ENCODE measurements at places on chromosomes 16 and 17.

- no peak for DNase-seq
These were observed 606.9 kb upstream of the RBFOX1 start for GRCh38 chr16:6725634-6726331.

DNA sequence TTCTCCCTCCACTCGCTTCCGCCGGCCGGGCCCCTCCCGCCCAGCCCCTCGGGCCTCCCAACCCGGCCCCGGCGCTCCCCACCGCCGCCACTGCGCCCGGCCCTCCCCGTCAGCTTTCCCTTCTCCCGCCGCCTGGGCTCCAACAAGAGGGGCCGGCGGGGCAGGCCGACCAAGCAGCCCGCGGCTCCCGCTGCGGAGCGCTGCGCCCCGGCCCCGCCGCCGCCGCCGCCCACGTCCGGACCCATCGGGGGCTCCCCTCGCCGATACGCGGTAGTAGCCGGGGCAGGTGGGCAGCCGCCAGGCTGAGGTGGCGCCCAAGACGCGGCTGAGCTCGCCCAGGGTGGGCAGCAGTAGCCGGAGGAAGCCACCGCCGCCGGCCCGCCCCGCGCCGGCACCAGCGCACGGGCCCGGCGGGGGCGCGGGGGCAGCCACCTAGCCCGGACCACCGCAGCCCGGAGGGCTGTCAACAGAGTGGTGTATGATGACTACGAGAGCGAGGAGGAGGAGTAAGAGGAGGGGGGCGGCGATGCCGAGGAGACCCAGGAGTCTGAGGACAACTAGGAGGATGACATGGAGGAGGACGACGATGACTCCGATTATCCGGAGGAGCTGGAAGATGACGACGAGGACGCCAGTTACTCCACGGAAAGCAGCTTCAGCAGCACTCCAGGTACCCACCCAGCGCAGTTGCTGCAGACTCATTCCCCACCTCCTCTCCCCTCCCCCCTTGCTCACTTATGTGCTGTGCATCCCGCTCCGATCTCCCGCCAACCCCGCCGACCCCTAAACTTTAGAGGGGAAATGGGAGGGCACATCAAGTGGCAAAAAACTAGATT, 498 bp downstream of the LRRC37B start:
- no peak for DNase-seq

- DNase-seq: no peak
These were observed 7.9 kb upstream of the RNF157 start for GRCh38 chr17:76248013-76248782.

- DNase-seq: no peak
These were observed 6.5 kb upstream of the ABR start for GRCh38 chr17:1186214-1186820.

GRCh38 chr16:74766729-74767128, 7.9 kb downstream of the FA2H start:
- no peak for DNase-seq

DNA sequence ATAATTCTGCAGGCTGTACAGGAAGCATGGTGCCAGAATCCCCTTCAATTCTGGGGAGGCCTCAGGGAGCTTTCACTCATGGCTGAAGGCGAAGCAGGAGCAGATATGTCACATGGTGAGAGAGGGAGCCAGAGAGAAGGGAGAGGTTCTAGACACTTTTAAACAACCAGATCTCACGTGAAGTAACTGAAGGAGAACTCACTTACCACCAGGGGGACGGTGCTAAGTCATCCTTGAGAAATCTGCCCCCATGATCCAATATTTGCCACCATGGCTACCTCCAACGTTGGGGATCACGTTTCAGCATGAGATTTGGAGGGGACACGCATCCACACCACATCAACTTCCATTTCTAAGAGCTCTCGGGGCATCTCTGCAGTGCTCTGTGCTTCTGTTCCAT, 37.4 kb upstream of the GNA13 start:
- no peak for DNase-seq

- DNase-seq: no peak
These were observed 52.8 kb downstream of the B9D1 start for GRCh38 chr17:19309701-19310100.

DNA sequence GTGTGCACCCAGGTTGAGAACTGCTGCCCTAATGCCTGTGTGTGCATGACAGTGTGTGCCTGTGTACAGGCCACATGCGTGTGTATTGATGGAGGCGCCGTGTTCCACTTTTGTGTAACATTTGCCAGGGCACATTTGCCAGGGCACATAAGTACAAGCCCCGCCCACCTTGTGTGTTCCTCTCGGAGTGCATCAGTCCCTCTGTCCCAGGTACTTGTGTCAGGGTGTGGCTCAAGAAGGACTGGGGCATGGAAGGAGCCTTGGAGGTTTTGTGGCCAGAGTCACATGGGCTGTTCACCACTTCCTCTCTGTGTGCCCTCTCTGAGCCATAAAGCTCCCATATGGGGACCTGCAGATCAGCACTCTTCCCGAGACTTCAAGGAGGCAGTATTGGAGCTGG, 73.9 kb downstream of the MRM1 start:
- DNase-seq: no peak

DNA sequence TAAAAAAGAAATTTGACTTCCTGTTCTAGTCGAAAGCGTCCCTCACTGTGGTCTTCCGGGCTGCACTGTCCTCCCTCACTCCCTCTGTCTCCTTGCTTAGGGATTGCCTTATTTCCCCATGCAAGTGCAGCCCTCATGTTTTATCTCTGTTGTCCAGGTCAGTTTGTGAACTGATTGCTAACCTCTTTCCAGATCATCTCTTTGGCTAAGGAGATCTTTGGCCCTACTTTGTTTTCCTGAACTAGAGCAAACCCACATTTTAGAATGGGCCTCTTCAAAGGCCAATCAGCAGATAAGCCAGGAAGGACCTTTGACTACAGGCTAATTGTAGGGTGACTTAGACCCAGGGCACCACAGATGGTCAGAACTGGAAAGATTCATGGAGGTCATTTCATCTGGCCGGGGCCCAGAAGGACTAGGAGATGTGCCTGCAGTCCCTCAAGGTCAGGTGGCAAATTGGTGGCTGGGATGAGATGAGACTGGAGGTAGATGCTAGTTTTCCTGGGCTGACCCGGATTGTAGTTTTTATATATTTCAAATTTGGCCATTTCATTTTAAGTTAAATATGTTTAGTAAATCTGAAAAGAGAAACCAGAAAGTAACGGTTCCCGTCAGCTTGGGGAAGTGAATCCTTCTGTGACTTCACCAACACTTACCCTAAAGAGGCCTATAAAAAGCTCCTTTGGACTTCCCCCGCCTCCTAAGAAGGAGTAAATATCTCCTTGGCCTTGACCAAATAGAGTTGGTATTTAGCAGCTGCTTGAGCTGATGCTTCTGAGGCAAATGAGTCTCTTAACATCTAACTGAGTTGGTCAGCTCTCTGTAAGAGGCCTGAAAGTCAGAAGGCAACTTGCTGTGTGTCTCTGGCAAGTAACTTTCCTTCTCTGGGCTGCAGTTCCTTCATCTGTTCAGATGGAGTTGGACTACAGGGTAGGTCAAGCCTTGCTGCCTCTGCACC, 6.2 kb upstream of the SLC25A19 start:
- no peak for DNase-seq

GRCh38 chr16:79081297-79082066, 519.1 kb downstream of the MAF start:
- DNase-seq: no peak

- DNase-seq: no peak
These were observed 37.6 kb upstream of the ZC3H18 start for GRCh38 chr16:88532434-88533241.

DNA sequence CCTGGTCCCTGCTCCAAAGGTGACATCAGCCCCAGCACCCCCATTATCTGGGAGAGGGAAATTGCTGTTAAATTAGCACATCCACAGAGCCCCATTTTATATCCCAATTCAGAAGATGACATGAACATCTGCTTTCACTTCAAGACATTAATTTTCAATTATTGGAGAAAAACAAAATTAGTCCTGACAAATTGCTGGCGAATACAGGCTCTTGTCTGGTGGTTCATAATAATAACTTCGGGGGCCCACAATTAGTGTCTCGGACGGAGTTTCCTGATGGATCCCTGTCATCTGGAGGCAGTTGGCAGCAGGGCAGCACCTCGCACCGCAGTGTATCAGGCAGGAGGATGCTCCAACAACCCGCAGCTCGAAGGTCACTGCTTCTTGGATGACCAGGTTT, 7.4 kb downstream of the ZNF423 start:
- no peak for DNase-seq

DNA sequence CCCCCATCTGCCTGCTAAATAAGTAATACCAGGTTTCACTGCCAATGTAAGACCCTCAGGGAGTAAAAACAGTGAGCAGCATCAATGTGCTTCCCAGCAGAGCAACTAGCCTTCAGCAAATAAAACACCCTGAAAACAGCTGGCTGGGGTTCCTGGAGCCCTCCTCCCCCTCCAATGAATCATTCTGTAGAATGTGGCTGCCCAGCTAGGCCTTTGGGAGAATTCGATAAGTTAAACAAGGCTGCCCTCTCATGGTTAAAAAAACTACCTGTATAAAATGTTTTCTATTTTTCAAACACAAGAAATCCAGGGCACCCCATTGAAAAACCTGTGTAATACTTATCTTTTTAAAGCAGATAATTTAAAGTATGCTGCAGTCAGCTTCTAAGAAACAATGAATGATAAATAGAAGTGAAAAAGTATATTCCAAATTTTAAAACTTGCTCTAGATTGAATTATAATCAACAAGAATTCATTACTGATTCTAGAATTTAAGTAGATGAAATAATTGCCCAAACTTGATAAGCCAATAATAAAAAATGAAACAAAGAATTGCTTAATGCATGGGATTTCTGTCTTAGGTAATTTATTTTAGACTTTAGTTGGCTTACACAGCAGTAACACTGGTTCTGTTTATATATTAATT, 9.4 kb upstream of the TOM1L1 start:
- DNase-seq: peak; percentile 57

GRCh38 chr17:1108765-1109605, 70.8 kb downstream of the ABR start:
- no peak for DNase-seq

DNA sequence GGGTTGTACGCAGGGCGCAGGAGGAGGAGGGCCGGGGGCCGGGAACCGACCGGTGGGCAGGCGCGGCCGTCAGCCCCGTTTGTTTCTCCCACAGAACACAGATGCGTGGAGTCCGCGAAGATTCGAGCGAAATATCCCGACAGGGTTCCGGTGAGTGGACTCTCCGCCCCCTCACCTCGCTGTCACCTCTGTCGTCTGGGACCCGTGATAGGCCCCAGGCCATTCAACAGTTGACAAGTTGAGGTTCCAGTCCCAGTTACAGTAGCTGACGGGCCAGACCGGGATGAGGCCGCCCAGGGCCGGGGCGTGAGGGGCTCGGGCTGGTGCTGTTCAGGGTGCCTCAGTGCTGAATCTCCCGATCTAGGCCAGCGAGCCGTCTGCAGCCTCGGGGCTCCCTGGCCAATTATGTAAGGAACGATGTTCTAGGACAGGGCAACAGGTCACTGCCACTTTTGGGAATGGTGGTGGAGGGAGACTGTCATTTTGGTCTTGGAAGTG, 628 bp downstream of the GABARAPL2 start:
- no peak for DNase-seq

GRCh38 chr17:62064029-62064790, 868 bp downstream of the MED13 start:
- DNase-seq: no peak

DNA sequence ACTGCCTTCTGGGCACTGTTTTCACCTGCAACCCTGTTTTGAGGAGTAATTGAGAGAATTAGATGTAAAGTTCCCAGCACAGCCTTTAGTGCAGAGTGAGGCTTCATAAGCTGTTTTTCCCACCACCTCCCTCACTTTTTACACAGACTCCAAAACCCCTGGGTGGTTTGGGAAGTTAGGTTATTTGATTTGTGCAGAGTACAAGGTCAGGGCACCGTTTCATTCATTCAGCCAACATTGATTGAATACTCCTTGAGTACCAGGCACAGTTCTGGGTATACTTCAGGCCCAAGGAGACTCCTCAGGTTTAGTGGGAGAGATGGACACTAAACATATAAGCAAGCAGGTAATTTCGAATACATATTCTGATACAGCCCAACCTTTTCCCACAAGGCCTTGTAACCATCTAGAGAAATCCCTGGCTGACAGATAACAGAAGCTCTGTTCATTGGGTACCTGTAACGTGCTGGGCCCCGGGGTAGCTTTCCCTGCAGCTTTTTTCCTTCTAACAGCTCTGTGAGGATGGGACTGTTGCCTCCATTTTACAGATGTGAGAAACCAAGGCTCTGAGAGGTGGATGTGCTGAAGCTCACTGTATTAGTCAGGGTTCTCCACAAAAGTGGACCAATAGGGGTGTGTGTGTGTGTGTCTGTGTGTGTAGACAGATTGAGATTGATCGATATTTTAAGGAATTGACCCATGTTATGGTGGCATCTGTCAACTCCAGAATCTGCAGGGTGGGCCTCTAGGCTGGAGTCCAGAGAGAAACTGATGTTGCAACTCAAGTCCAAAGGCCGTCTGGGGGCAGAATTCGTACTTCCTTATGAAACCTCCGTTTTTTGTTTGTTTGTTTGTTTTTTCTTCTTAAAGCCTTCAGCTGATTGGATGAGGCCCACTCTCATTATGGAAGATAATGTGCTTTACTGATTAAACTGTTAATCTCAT, 234.7 kb downstream of the SNX29 start:
- DNase-seq: no peak

DNA sequence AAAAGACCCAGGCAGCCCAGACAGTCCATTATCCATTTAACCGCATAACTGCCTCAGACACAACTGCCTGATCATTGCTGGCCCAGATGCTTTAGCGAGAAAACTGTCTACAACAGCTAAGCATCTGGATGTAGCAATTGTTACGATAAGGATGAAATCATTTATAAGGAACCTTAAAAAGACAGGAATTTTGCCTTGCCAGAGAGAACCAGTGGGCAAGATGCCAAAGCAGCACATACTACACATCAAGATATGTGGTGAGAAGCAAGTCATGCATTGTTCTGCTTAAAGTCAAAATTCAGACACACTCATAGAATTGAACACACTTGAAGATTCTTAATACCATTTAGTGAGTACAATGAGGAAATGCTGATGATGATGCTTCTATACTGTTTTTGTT, 1525.3 kb downstream of the CDH8 start:
- no peak for DNase-seq

DNA sequence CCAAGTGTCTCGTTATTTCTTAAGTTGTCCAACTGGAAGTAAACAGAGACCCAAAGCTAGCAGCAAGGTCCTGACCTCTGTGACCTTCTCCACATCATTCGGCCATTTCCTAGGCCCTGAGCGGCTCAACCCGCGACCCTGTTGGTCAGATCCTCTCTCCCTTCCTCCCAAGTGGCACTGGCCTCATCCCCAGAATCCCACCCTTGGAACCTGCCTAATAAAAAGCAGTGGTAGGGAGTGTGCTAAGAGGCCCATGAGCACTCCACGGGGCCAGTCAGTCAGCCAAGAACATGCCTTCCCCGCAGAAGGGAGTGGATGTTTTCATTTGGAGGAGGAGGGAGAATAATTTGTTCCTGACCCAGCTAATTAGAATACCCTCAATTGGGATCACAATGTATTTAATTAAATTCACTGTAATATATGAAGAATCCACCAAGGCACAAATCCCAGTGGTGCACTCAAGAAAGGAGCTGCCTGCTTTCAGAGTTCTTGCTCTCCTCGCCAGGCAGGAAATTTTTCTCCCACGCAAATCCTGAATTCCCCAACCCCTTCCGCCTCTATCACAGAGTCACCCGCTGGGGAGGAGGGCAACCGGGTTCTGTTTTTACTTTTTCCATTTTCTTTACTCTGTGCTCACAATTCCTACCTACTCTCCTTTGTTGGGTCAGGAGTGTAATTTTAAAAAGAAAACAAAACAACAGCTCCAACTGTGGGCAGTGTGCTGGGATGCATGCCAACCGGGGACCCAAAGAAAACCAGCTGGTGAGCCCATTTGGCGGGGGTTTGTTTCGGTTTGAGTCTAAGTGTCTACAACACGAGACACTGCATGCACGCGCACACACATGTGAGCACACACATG, 153.4 kb downstream of the ZFHX3 start:
- DNase-seq: no peak

GRCh38 chr16:68798398-68798797, 44.9 kb upstream of the TANGO6 start:
- DNase-seq: no peak

All from HCT116 (cell line).